ENCODE measurements at places on chromosomes 11 and 22. TPM values are rescaled to one million over a fixed set of nuclear protein-coding genes. Genes with fewer than 3 reads are reported as not detected.

GRCh38 chr22:25347752-25348102 lies 128.3 kb downstream of the CRYBB2 start:
- H3K4me1 ChIP-seq = no peaks in the 10 kb centered on the region
- H3K4me3 ChIP-seq = no peak overlapping the region
- H3K27me3 ChIP-seq = no peaks in the 10 kb centered on the region
- DNase-seq = no peak
- no peak overlapping the region for H3K27ac ChIP-seq

The BTG4 gene
- not detected for total RNA-seq

The HTR3A gene
- total RNA-seq = not detected

DNA sequence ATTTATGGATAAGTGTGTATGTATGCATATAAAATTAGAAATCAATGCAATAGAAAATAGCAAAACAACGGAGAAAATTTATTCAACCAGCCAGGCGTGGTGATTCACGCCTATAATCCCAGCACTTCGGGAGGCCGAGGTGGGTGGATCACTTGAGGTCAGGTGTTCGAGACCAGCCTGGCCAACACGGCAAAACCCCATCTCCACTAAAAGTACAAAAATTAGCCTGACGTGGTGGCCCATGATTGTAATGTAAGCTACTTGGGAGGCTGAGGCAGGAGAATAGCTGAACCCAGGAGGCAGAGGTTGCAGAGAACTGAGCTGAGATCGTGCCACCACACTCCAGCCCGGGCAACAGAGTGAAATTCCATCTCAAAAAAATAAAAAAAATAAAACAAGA lies 5.5 kb downstream of the KRTAP5-6 start:
- no peaks in the 10 kb centered on the region for H3K4me1 ChIP-seq
- DNase-seq = no peak
- H3K27me3 ChIP-seq = no peaks in the 10 kb centered on the region
- no peak overlapping the region for H3K4me3 ChIP-seq
- H3K27ac ChIP-seq = no peak overlapping the region
- no peaks in the 10 kb centered on the region for H3K36me3 ChIP-seq

DNA sequence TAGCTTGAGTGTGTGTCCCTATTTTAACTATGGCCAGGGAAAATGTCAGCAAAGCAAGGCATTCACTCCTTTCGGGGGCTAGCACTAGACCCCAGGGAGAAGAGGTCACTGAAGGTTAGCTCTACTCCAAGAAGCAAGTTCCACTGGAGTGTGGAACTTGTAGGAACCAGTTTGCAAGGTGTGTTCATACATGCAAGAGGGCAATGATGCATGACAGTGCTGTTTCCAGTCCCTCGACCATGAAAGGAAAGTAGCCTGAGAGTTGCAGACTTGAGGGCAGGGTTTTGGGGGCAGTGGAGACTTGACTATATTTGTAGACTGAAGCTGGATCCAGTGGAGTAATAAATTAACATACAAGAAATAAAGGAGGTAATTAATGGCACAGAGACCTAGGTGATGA lies 21.6 kb upstream of the SLC36A4 start:
- no peak overlapping the region for H3K27ac ChIP-seq
- H3K4me3 ChIP-seq = no peak overlapping the region
- no peaks in the 10 kb centered on the region for H3K27me3 ChIP-seq

The VPREB3 gene
- total RNA-seq = not detected

GRCh38 chr11:32050264-32050663 lies 40.6 kb upstream of the RCN1 start:
- H3K27me3 ChIP-seq = no peaks in the 10 kb centered on the region
- H3K4me3 ChIP-seq = no peak overlapping the region
- DNase-seq = no peak
- no peak overlapping the region for H3K27ac ChIP-seq

- H3K4me1 ChIP-seq = peaks cover 6% of the 10 kb centered on the region
- no peaks in the 10 kb centered on the region for H3K36me3 ChIP-seq
- peak within 1 kb of the TSS; percentile 59 for H3K4me3 ChIP-seq
- DNase-seq = peak; percentile 81
- H3K27ac ChIP-seq = peak within 1 kb of the TSS; percentile 75
These were observed at the start of gene CYB5R2 for GRCh38 chr11:7672960-7673723. Gene CYB5R2 (minus strand): TSS chr11:7673500. CDS start chr11:7672825, 675 bp downstream.

GRCh38 chr22:23306438-23306921 lies 126.2 kb downstream of the BCR start:
- no peaks in the 10 kb centered on the region for H3K36me3 ChIP-seq
- peak overlapping the region; percentile 9 for H3K27ac ChIP-seq
- H3K27me3 ChIP-seq = no peaks in the 10 kb centered on the region

All from ovary (tissue), 10 donors.